ENCODE measurements at places on chromosomes 12 and 14. TPM values are rescaled to one million over a fixed set of nuclear protein-coding genes. Genes with fewer than 3 reads are reported as not detected.

RNF212B gene
- not detected for total RNA-seq

P2RX7 gene
- total RNA-seq: not detected

PCED1B gene
- 46.9 TPM for total RNA-seq

ACRBP gene
- total RNA-seq: 0.37 TPM

BHLHE41 gene
- total RNA-seq: 0.73 TPM

OTUB2 gene
- total RNA-seq: 4.4 TPM

SLCO1A2 gene
- not detected for total RNA-seq

LRRC9 gene
- total RNA-seq: not detected

TAS2R14 gene
- 0.38 TPM for total RNA-seq

GPR84 gene
- total RNA-seq: not detected

All from A549 treated with RU486 at 1 μM for 4 hours (cell line).